ENCODE measurements at places on chromosomes 2 and 18.

GRCh38 chr2:19358242-19359020 is at the start of gene OSR1:
Gene OSR1 (minus strand): TSS chr2:19358623. CDS start chr2:19353805, 4,818 bp downstream.
- DNase-seq: no peak

- DNase-seq: no peak
These were observed 34.1 kb upstream of the ANKRD62 start for GRCh38 chr18:12059334-12060181.

- no peak for DNase-seq
These were observed 426.1 kb upstream of the UBE2E3 start for GRCh38 chr2:180554330-180554729.

DNA sequence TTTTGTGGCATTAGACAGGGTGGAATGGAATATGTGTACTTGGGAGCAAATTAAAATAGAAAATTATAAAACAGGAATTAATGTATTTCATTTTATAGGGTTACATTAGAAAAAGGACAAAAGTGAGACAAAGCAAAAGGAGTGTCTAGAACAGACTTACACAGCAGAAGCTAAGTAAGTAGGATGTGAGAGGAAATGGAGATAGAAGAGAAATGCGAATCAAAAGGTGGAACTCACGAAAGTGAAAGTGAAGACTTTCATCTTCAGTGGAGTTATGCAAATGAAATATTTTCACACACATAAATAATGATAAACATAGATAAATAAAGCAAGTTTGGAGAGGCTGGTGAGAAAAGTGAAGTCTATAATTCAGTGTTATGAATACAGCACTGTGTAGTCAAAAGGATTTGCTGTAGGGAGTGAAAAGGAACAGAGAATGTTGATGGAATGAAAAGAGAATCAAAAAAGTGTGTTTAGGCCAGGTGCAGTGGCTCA is 94.8 kb downstream of the DLGAP1 start:
- no peak for DNase-seq

- no peak for DNase-seq
These were observed 33.0 kb upstream of the GREB1 start for GRCh38 chr2:11500702-11501303.

GRCh38 chr2:105406221-105406620 is 7.4 kb upstream of the FHL2 start:
- DNase-seq: no peak

GRCh38 chr2:105175231-105175630 is 66.3 kb upstream of the GPR45 start:
- no peak for DNase-seq

DNA sequence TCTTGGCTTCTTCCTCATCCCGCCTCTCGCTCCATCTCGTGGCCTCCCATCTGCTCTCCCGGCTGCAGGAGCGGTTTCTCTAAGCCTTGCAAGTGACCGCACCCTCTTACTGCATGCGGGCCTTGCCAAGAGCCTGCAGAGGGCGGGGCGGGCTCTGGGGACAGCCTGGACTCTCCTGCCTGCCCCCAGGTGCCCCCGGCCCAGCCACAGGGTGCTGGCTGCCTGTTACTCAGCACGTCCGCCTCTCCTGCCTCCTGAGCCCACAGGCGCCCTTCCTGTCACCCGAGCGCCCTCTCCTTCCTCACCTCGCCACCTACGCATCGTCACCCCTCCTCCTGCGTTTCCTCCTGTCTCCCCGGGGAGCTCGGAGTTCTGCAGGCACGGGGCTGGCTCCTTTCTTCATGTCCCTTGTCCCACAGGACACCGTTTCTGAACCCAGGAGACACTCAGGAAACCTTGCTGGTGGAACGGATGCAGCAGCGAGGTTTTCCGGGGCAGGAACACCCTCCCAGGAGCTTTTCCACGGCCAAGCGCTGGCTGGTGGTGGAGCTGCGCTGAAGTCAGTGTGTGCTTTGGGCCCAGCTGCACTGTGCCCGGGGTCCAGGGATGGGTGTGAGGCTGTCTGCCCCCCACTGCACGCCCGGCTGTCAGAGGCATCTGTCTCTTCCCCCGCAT is 28.5 kb downstream of the HPCAL1 start:
- DNase-seq: peak; percentile 73

GRCh38 chr2:46747297-46747818 is 168.2 kb downstream of the MCFD2 start:
- DNase-seq: no peak

DNA sequence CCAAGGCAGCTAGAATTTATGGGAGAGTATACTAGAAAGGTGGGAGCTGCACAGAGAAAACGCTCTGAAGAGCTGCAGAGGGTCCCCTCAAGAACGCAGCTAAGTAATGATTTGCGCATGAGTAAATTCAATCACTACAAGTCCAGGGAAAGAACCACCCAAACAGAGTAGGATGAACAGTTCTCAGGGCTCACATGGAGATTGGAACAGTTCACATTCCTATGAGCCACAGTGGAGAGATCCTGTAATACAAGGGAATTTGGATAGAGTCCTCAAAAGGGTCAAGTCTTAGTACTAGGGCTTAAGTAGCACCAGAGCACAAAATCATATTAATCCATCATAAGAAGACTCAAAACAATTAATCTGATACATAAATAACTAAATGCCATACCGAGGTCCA is 12.7 kb downstream of the OLA1 start:
- DNase-seq: no peak

GRCh38 chr18:10057894-10058791 is 144.3 kb downstream of the VAPA start:
- DNase-seq: no peak

- no peak for DNase-seq
These were observed 103.4 kb downstream of the ALMS1 start for GRCh38 chr2:73489053-73489452.

GRCh38 chr2:122267947-122268346 is 512.5 kb downstream of the TSN start:
- no peak for DNase-seq

DNA sequence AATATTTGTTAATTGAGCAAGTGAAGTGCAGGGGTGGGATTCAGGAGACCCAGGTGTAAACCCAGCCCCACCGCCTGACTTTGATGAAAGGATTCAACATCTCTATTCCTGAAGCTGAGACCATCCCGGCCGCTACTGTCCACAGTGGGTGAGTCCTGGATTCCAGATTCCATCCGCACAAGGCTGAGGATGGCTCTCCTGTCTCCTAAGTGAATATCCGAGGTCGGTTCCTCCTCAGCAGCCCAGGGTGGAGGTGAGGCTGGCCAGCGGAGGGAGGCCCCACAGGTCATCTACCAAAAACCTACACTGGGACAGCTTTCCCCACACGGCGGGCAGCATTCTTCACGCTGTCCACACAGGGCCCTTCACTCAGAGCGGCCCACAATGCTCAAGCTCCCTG is 57.6 kb downstream of the ACKR3 start:
- DNase-seq: no peak

DNA sequence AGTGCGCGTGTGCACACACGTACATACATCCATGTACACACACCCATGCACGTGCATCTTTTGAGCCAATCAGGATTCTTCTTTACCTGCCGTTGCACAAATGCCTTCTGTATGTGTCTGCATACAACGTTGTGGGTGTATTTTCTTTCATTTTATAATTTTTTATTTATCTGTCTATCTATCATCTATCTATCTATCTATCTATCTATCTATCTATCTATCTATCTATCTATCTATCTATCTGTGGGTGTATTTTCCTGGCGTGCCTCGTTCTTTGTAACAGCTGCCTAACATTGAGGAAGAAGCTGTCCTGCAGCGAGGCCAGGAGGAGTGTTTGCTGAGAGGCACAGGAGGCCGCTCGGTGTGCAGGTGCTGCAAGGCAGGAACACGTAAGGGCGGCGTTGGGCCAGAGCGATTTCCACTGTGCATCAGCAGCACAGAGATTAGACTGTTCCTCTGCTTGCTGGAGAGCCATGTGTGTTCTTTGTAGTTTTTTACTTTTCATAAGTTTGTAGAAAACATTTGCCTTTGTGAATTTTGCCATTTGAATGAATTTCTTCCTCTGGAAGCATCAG is 84.4 kb downstream of the DGKD start:
- no peak for DNase-seq

- no peak for DNase-seq
These were observed 33.5 kb downstream of the POLE4 start for GRCh38 chr2:74991977-74992376.

DNA sequence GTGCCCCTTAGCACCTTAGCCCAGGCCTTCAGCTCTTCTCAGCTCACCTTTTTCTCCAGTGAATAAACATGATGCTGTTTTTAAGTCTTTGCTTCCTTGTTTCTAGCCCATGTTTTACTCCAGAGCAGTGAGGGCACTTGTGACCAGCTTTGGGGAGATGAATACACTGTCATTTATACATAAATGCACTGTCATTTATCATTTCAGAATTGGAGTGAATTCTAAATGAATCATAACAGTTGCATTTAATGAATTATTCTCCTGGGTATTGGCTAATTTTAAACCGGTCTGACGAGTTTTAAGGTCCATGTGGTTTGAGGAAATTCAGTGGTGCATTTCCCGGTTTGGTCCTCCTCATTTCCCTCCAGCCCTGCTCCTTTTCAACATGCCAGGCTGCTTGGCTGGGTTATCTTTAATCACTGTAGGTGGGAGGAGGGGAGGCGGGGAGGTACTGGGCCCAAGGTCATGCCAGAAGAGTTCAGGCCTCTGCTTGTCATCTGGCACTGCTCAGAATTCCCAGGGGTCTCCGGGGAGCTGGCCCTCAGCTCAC is 23.9 kb downstream of the PRKCE start:
- DNase-seq: no peak

GRCh38 chr2:97068074-97068473 is 26.6 kb downstream of the FAHD2B start:
- DNase-seq: no peak

DNA sequence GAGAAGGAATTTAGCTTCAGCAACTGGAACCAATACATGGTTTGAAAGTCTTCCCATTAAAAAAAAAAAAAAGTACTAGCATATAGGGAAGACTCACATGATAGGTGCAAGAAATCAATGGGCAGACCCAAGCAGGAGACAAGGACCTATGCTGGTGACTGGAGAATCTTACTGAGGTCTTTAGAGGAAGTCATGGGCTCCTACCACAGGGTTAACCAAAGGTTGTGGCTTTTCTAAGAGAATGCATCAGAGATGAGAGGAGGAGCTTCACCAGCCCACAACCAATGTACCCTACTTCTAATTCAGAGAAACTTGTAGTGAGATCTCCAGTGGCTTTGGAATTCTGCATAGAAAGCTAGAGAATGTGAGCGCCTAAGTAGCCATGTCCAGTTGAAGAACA is 207.4 kb downstream of the NCKAP5 start:
- no peak for DNase-seq

DNA sequence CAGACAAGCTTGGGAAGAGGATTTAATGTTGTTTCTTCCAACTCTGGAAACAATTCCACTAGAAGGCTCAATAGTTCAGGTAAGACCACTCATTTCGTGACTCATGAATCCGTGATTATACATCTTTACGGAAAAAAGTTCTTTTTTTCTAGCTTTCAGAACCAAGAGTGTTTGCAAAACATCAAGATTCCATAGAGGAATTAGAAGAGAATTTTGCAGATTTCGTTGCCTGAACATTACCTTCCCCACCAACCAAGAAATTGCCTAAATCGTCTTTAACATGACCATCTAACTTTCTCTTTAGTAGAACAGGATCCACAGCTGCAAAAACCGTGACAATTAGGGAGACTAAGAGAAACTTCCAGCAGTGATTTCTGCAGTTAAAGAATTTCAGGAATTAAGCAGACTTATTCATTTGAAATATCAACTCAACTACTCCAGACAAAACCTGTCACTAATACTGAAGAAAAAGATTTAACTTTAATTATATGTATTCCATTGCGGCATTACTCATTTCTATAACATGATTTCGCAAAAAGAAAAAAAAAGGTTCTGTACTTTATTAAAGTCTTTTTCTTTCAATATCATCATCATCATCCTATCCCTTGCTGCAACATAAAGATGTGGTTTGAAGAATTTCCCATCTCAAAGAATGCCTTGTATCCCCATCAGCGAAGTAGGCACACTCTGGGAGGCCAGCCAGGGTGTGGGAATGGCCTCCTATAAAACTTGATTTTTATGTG is 1.9 kb upstream of the NAB1 start:
- no peak for DNase-seq

GRCh38 chr2:60899892-60900249 is 18.5 kb downstream of the REL start:
- DNase-seq: no peak

DNA sequence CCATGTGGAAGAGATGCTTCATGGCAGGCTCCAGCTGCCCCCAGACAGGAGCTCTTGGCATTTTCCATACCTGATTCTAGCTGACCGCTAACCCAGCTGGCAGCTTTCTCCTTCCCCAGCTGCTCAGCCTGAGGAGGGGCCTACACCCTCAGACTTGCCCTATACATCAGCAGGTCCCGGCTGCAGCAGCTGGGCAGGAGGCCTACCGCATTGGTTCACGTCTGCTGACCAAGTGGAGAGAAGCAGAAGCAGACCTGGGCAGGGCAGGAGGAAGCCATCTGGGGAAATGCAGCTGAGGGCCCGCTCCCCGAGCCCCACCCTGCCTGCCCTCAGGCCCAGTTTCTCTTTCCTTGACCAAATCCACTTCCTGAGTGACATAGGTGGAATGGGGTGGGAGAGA is 50.7 kb downstream of the LBH start:
- DNase-seq: no peak

DNA sequence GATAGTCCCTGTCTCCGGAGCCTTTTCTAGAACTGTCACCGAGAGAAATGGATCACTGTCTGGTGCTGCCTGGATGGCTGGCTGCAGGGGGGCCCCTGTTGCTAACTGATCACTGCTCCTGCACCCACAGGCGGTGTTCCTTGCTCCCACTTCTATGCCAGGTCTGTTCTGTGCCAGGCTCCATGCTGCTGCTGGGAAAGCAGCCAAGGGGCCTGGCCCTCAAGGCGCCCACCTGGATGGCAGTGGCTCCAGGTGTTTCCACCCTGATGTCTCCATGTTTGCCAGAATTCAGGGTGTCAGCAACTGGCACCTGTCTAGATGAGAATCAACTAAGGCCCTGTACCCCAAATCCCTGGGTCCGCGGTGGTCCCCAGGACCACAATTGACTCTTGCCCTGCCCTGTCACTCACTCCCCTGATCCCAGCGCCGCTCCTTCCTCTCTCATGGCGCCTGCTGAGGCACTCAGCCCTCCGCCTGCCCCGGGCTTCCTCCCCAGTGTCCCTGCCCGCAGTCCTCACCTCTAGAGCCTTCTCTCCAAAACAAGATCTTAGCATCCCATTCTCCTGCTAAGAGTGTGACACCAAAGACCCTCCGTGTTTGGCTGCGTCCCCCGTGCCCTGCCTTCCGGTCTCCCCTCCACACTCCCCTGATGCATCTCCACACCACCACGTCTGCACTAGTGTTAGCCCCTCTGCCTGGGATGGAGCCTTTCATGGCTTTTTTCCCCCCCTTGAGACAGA is 72.5 kb upstream of the OTOF start:
- no peak for DNase-seq

GRCh38 chr2:42900289-42900891 is 108.0 kb upstream of the HAAO start:
- no peak for DNase-seq

GRCh38 chr2:120360307-120360855 is 14.4 kb downstream of the INHBB start:
- DNase-seq: no peak

Measured in CD4-positive, alpha-beta memory T cell (primary cell).